ENCODE measurements at places on chromosomes 12 and 14. TPM values are rescaled to one million over a fixed set of nuclear protein-coding genes. Genes with fewer than 3 reads are reported as not detected.

The EPS8 gene
- 299 TPM for total RNA-seq

The ACSM4 gene
- total RNA-seq = not detected

The ZNF219 gene
- 80.6 TPM for total RNA-seq

The VTI1B gene
- total RNA-seq = 195 TPM

The SPX gene
- 0.45 TPM for total RNA-seq

The ENDOU gene
- 1.4 TPM for total RNA-seq

GRCh38 chr12:53345486-53346188 lies 9.5 kb upstream of the SP7 start:
- DNase-seq = no peak

DNA sequence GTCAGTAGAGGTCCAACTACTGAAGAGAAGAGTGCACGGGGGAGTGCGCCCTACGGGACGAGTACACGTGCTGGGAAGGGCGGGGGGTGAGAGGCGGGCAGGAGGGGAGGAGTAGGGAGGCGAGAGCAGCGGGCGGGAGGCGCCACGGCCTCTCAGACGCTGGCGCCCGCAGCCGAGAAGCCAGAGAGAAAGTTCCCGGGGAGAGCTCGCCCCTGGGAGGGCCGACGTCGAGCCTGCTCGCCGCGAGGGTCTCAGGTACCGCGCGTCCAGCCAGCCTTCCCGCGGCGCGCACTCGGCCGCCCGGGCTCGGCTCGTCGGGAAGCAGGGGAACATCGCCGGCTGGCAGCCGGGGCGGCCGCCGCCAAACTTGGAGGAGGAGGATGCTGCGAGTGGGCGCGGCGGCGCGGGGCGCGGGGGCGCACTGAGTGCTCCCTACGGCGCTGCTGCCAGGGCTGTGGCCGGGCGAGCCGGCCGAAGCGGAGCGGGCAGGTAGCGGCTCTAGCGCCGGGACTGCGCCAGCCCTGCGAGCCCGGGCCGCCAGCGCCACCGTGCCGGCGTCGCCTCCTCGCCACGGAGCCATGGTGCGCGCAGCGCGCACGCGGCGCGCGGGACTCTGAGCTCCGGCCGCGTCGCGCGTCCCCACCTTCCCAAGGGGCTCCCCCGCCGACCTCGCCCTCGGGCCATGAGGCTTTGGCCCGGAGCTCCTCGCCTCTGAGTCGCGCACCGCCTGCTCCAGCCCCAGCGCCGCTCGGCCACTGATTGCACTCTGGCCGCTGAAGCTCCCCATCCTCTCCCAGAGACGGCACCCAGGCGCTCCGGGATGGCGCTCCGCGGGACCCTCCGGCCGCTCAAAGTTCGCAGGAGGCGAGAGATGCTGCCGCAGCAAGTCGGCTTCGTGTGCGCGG lies at the start of gene SLC24A4:
Gene SLC24A4, plus strand, starts transcription at position 155 of the 905 bp plus-strand sequence. Its CDS starts 666 bp downstream, at position 821.
- DNase-seq = no peak

GRCh38 chr14:103626146-103626850 lies 2.7 kb upstream of the KLC1 start:
- no peak for DNase-seq

DNA sequence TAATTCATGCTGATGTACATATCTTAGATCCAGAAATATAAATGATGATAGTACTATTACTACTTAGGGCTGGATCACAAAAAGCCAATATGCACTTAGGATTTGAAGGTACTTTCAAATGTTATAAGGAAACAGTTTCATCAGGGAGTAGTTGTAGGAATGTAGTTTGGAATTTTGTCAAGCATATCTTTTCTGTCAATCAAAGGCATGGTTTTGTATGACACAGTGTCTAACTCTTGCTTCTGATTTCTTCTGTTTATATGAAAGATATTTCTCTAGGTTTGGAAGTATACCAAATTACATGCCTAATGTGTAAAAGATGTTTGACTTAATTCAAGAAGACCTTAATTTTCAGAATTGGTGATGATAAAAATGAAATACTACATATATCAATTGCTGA lies 135.7 kb downstream of the RAD51B start:
- no peak for DNase-seq

GRCh38 chr14:100524933-100525243 lies 62.3 kb downstream of the BEGAIN start:
- DNase-seq = peak; percentile 73

DNA sequence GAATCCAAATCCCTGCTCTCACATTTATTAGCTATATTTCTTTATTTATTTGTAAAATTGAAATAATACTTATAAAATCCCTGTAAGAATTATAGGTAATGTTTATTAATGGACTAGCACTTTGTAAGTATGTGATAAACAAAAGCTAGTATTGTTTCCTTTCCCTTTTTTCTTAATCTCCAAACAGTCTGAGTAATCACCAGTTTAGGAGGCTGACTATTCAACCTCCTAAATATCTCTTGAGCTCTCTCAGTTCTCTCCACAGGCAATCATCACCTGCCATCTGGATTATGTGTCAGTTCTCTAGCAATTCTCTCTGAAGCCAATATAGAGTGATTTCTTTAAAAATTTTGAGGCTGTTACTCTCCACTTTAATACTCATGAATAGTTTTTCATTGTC lies 9.2 kb upstream of the LYZ start:
- DNase-seq = no peak

GRCh38 chr14:32698831-32699230 lies 239.8 kb upstream of the NPAS3 start:
- no peak for DNase-seq

- DNase-seq = peak; percentile 68
Measured at GRCh38 chr12:122721057-122721545, 4.5 kb upstream of the HCAR3 start.

DNA sequence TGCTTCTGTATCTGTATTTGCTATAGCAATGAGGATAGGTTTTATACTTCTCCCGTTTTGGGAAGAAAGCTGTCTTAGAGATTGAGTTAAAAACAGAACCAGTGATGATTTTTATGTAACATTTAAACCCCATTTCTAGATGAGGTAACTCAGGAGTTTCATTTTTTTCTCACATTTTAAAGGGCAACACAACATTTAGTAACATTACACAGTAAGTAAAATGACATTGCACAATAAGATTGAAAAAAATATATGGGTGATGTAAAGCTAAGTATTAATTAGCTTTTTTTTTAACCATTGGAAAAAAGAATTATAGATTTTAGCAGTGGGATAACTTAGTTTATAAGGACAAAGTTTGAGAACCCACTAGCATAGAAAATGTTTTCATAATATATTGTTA lies 25.2 kb upstream of the SCFD1 start:
- DNase-seq = no peak

DNA sequence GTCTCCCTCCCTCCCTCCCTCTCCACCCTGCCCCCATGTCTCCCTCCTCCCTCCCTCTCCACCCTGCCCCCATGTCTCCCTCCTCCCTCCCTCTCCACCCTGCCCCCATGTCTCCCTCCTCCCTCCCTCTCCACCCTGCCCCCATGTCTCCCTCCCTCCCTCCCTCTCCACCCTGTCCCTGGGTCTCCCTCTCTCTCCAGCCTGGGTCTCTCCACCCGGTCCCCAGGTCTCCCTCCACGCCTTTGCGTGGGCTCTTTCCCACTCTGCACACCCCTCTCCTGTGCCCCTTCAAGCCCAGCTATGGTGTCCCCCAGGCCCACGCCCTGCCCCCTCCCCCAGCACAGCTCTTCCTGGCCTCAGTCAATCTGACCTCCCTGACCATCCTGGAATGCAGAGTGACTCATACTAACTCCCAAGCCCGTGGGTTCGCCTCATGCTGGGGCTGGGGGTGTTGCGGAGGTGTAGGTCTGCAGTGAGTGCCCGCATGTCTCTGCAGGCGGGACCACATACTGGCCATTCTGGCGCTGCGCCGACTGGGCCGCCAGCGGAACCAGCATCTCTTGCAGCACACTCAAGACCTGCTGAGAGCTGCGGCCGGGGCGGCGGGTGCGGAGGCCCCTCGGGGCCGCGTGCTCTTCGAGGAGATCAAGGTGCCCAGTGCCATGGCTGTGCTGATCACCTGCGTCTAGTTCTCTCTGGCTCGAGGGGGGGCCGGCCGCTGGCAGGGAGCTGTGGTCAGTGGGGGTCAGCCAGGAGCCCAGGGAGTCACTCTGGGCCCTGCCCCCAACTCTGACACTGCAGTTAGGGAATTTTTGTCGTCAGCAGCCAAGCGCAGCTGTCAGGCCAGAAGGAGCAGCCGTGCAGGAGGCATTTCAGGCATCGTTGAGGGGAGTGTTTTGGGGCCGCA lies 13.5 kb upstream of the TNFAIP2 start:
- no peak for DNase-seq

DNA sequence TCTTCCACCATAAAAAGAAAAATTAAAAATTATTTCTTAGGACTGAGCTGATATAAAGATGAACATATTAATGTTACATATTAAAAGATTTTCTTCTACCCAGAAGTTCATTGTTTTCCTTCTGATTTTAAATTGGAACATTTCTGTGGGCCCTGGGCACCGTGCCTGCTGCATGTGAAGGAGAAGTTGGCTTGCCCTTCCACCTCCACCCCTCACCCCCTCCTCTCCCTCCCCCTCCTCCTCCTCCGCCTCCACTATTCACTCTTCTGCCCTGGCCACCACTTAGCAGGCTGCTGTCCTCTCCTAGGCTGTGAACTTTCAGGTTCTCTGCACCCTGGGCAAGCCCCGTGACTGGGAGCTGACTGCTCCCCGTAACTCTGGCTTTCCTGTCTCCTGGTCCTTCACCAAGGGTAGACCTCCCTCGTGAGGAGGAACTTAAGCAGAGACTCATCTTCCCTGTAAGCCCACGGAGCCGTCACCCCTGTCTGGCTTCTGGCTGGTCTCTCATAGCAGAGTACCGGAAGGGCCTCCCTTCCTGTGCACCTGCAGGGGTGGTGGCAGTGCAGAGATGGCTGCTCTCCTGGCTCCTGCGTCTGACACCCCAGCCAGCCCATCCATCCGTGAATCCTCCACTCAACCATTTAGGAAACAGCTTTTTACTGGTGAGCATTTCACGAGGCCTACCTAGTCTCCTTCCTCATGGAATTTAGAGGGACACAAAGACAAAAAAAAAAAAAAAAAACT lies 12.8 kb downstream of the TUNAR start:
- DNase-seq = no peak

GRCh38 chr14:31712244-31713127 lies 151.3 kb downstream of the NUBPL start:
- DNase-seq = no peak

GRCh38 chr14:76282581-76282980 lies 93.4 kb upstream of the ESRRB start:
- DNase-seq = no peak

GRCh38 chr14:32865827-32866376 lies 72.8 kb upstream of the NPAS3 start:
- no peak for DNase-seq

DNA sequence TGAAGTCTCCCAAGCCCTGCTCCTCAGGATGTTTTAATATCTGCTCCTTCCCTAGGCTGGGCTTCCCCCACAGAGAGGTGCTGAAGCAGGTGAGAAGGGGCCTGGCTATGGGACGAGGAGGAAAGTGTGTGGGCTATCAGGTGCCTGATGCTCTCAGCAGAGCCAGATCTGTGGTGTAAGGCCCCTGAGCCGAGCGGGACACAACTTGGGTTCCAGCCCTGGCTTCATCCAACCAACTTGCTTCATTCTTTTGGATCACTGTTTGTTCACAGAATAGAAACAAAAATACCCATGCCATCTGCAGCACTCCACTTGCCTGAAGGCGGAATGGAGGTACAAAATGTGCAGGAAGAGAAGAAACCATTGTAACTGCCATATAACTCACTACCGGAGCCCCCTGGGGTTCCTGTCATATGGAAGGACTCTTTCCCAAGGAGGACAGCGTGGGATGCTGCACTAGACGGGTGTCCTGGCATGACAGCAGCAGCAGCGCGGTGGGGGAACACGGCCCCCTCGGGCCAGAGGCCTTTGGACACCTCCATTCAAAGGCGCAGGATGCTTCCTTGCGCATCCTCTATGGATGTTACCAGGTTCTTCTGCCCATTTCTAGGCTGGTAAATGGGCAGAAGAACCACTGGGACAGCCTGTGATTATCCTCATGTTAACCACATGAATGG lies 95.8 kb downstream of the CRACR2A start:
- DNase-seq = no peak

GRCh38 chr14:89430391-89431236 lies 13.6 kb upstream of the FOXN3 start:
- no peak for DNase-seq

DNA sequence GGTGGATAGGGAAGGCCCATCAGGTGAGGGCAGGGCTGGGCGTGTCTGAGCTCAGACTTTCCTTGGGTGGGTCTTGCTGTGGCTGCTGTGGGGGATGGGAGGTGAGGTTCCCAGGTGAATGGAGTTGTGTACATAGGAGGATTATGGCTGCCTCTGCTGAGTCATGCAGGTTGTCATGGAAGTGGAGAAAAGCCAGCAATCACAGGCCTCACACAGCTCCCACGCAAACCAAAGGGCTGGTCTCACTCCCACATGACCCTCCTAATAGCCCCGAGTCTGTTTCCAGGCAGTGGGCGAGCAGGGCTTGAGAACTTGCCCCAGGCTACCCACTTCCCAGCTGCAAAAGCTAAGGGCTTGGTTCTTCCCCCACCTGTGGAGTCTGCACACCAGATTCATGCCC lies 149.5 kb downstream of the IPO8 start:
- DNase-seq = no peak

- DNase-seq = no peak
Measured at GRCh38 chr14:72815430-72815829, 78.5 kb downstream of the DPF3 start.

GRCh38 chr12:116863275-116863767 lies 17.9 kb downstream of the HRK start:
- DNase-seq = no peak

All from mesenteric fat pad (tissue), 1 donor.